Glomerular endothelial cell (primary cell): ENCODE measurements at places on chromosomes 6 and 20. TPM values are rescaled to one million over a fixed set of nuclear protein-coding genes. Genes with fewer than 3 reads are reported as not detected.

FNDC1 gene
- 0.06 TPM in 1 of 2 replicates, not detected in the other for total RNA-seq

TTLL9 gene
- 0.23 and 0.29 TPM in 2 replicates for total RNA-seq

THBD gene
- 20.7 and 33.1 TPM in 2 replicates for total RNA-seq

LPA gene
- total RNA-seq, result not detected in 2 replicates

CNBD2 gene
- 2.6 and 8.4 TPM in 2 replicates for total RNA-seq

SIRPD gene
- 0.19 TPM in 1 of 2 replicates, not detected in the other for total RNA-seq

PNRC1 gene
- total RNA-seq, result 108 and 120 TPM in 2 replicates

ZSCAN12 gene
- total RNA-seq, result 2.5 and 4.8 TPM in 2 replicates

NKX2-4 gene
- not detected in 2 replicates for total RNA-seq

FOXF2 gene
- not detected in 2 replicates for total RNA-seq

RNF144B gene
- total RNA-seq, result 30.3 and 33.4 TPM in 2 replicates

MUC21 gene
- not detected in 2 replicates for total RNA-seq

ADGRG6 gene
- total RNA-seq, result 65.2 and 79.5 TPM in 2 replicates

ZNF133 gene
- total RNA-seq, result 12.4 and 13.4 TPM in 2 replicates

RAB44 gene
- total RNA-seq, result 0.06 TPM in 1 of 2 replicates, not detected in the other
